ENCODE measurements at places on chromosomes 7 and 10.

DNA sequence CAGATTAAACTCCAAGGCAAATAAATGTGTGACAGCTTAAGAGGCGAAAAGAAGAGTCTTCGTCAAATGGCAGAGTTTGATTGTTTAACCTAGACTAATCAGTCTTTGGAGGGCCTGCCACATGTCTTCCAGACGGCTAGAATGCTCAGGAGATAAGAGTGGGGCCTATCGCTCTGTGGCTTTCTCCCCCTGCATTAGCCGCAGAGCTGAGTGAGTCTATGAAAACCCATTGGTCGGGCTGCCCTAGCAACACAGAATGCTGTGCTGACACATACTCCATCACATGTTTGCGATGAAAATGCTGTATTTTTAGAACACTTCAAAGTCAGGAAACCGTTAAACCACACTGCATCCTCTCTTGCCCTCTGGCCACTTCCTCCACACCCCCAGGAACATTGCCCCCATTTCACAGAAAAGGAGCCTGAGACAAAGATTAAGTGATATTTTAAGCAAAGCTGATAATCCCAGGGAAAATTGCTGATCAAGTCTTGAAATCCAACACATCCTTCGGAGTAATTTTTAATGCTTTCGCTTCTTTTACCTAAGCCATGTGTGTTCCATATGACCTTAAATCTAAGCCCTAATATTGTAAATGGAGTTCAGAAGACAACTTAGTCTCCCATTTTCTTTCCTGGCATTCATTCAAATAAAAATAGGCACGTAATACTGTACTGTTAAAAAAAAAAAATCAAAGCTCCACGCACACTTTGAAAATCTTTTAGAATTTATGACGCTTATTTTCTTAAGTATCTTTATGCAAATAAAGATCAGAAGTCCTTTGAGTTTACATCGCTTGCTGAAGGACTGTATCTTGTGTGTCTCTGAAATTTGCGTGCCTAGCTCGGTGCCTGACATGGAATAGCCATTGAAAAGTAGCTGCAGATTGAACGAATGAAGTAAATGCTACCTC lies 161.2 kb downstream of the CELF2 start:
- DNase-seq: peak; percentile 91

- peak; percentile 42 for DNase-seq
Observed at GRCh38 chr10:22317076-22317370, 835 bp downstream of the COMMD3 start.

GRCh38 chr10:14466257-14466656 lies 135.5 kb upstream of the FRMD4A start:
- no peak for DNase-seq

DNA sequence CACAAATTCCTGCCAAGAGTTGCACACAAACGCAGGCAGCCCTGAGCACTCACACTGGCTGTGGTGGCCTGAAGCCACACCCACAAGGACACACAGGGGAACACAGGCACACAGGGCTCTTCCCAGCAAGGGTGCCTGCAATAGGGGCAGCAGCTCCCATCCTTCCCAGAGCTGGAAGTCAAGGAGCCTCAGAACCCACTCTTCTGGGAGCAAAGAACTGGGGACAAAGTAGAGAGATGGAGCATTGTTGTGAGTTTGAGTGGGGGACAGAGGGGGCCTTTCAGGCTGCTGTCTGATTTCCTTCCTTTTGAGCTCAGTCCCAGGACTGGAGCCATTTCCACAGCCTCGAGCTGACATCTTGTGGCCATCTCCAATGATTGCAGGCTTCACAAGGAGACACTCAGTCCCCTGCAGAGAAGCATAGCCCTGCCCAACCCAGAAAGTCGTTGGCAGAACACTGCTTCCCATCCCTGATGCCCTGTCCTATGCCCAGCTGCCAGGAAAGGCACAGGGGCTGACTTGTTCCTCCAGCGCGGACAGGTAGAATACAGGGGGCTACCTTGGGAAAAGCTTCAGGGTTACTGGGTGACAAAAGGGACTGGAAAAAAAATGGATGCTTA lies 34.4 kb upstream of the SLF2 start:
- DNase-seq: peak; percentile 55

DNA sequence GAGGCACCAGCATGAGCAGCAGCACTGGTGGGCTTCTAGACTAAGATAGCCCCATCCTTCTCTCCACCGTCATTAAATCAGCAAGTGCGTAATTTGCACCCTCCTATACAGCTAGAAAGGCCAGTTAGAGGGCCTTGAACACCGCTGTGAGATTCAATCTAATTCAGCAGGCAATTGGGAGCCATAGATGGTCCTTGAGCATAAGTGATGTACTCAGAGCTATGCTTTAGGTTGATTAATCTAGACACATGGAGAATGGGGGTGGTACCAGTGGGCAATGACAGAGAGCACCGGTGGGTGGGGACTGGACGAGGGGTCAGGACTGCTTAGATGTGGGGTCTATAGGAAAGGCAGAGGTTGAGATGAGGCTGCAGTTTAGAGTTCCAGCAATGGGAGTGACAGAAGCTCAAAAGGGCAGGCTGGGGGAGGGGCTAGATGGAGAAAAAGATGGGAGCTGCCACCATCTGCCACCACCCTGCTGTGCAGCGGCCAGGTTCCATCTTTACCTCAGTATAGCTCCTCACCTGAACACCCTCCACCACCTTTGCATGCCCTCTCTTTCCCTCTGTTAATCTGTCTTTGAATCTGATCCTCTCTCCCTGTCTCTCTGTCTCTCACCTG lies 87.3 kb downstream of the C10orf105 start:
- DNase-seq: no peak

DNA sequence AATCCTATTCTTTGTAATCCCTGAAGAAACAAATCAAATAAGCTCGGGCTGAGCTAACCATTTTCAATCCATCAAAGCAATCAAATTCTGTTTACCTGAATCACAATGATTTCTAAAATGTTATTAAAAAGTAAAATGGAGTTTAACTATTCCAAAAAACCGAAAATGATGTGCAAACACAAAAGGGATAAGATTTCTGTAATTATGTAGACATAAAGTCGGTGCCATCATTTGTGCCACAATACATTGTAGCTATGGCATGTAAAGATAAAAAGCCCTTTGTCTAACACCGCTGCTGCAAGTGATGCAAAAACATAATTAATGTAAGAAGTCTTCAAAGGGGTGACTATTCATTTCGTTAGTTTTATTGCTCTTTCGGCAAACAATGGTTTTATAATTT lies 125.1 kb upstream of the FAM204A start:
- DNase-seq: no peak

- DNase-seq: no peak
Observed at GRCh38 chr10:60262647-60263126, 127.0 kb downstream of the ANK3 start.

GRCh38 chr10:2852574-2853323 lies 214.6 kb upstream of the PFKP start:
- DNase-seq: no peak

GRCh38 chr10:124768791-124769190 lies 22.9 kb downstream of the EEF1AKMT2 start:
- DNase-seq: no peak

DNA sequence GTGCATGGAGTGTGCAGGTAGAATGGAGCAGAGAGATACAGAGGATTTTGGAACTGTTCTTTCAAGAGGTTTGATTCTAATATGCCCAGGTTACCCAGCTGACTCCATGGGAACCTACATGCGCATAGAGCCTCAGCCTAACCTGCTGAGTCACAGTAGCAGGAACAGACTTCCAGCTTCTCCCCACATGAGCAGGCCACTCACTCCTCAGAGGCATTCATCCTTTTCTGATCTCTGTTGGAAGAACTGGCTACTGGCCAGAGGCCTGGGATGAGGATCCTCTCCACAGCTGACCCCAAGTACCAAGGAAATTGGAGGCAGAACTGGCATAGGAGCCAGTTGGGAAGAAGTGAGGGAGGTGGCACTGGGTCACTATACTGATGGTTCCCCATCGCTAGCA lies 17.9 kb upstream of the CCSER2 start:
- no peak for DNase-seq

DNA sequence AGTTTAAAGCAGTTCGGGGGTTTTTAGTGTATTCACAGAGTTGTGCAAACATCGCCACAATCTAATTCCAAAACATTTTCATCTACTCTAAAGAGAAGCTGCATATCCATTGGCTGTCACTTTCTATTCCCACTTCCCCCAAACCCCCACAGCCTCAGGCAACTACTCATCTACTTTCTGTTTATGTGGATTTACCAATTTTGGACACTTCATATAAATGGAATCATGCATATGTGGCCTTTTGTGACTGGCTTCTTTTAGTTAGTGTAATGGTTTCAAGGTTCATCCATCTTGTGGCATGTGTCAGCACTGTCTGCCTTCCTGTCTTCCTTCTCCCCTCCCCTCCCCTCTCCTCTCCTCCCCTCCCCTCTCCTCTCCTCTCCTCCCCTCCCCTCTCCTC lies 78.5 kb upstream of the FZD1 start:
- DNase-seq: no peak

DNA sequence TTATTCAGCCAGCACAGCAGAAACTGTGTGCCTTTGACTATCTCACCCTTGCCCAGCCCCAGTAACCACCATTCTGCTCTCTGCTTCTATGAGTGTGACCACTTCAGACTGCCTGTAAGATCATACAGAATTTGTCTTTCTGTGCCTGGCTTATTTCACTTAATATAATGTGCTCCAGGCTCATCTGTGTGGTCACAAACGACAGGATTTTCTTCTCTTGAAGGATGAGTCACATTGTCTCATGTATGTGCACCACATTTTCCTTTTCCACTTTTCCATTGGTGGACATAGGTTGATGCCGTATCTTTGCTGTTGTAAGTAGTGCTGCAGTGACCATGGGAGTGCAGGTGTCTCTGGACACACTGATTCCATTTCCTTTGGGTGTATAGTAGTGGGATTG lies 122.5 kb upstream of the LANCL2 start:
- DNase-seq: no peak

GRCh38 chr10:33187427-33187999 lies 147.0 kb downstream of the NRP1 start:
- DNase-seq: no peak

DNA sequence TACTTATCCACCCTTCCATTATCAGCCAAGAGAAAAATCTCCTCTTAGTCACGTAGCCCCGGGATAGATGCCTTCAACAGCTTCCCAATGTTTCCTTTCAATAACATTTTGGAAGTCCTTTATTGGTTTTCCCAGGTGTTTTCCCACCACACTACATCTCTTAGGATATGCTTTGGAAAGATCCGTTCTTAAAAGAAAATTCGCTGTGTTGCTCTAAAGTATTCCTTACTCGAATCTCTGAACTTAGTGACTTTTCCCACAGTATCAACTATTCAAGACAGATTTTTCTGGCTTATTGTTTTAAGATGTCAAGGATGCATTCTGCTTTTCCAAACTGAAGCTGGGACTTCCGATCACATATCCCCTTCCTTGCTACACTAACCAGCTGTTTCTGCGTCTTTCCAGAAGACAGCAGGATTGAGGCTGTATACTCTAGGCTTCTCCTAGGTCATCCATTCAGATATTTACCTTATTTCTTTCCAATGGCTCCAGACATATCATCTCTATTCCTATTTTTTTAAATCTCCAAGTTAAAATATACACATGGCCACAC lies 36.5 kb upstream of the SVIL start:
- DNase-seq: no peak

DNA sequence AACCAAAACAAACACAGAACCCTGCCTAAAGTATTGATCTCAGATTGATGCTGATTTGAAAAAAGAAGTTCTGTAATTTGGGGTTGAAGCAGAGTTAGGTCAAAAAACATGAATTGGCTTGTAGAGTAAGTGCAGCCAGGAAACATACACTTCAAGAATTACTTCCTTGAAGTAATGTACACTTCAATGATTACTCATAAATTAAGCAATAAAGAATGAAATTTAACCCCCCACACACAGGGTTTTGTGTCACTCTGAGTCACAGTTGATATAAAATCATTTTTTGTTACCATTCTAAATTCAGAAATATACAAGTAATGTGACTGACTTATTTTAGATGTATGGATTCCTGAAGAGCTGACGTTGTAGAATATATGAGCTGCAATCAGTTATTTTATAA lies 622.2 kb downstream of the POM121L12 start:
- no peak for DNase-seq

- no peak for DNase-seq
Observed at GRCh38 chr7:17206349-17206905, 92.0 kb upstream of the AHR start.

DNA sequence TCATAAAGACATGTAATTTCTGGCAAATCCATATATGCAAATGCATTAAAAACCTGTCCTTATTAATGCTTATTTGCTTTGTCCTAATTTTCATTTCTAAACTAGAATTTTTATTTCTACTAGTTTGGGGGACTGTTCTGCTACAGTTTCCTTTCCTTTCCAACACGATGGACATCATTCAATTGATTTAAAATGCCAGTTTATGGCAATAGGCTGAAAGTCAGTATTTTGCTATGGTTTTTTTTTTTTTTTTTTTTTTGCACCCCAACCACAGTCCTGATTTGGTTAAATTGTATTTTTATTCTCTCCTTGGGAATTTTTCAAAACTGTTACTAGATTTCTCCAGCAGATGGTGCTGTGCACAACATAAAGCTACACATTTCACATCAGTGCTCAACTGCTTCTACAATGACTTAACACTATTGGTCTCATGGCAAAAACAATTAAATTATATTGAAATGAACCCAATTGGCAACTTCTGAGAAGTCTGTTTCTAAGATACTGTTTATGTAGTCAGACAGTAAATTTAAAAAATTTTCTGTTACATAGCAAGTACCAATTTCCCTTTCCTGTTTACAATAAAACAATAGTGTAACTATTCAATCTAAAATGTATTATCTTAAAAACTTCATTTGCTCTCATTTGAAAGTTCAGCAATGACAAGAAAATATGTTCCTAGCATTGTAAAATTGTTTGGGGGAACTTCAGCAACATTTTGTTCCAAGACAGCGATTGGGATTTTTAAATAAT lies 193.8 kb upstream of the CCDC6 start:
- no peak for DNase-seq

GRCh38 chr10:127524908-127525665 lies 24.0 kb upstream of the NPS start:
- DNase-seq: no peak

DNA sequence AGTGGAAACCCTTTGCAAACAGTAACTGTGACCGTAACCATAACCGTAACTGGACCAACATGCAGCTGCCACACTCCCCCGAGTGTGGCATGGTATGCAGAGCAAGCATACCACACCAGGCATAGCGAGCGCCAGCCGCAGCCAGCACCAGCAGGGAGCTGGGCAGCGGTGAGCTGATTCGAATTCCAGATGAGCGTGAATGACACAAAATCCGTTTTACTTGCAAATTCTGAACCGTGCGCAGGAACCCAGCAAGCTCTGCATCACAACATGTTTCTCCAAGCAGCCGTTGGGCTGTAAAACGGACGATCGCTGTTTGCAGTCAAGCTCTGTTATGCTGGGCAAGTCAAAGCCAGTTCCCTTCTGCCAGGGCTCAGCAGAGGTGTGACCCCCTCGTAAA lies 111.1 kb downstream of the OAT start:
- DNase-seq: no peak

- no peak for DNase-seq
Observed at GRCh38 chr10:51846856-51847506, 147.6 kb upstream of the CSTF2T start.

- DNase-seq: no peak
Observed at GRCh38 chr10:5216801-5217200, 20.2 kb downstream of the AKR1C4 start.

GRCh38 chr7:132276976-132277725 lies 299.1 kb downstream of the PLXNA4 start:
- DNase-seq: no peak

Measured in activated naive CD4-positive, alpha-beta T cell treated with anti-CD3 and anti-CD28 coated beads, Interleukin-2, amount 10 ng/mL, durations not matched to agents 7 days and 5 days (primary cell).